Mesenteric fat pad (tissue), 1 donor: ENCODE measurements at places on chromosomes 2 and 18.

GRCh38 chr18:55307505-55307904 lies 280.5 kb downstream of the TCF4 start:
- no peak for DNase-seq

- DNase-seq: no peak
Observed at GRCh38 chr2:230234845-230235244, 9.3 kb downstream of the SP140 start.

- DNase-seq: no peak
Observed at GRCh38 chr2:48089644-48090043, 183.3 kb upstream of the FBXO11 start.

- DNase-seq: no peak
Observed at GRCh38 chr2:111068435-111069058, 52.2 kb upstream of the BCL2L11 start.

DNA sequence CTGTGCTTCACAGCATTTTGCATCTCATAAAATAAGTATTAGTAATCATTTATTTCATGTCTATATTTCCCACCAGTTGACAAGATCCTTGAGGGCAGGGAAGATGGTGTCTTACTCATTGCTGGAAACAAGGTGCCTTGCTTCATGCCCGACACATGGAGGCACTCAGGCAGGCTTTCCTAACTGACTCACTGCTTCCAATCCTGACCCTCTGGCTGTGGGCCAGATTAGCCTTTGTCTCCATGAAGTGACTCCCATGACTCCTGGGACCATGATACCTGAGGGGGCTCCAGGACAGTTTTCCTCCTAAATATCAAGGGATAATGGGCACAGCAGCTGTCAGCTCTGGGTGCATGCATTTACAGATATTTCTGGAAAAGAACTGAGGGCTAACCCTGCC lies 275.1 kb downstream of the AGPS start:
- DNase-seq: no peak

- DNase-seq: no peak
Observed at GRCh38 chr2:21486445-21486844, 362.7 kb downstream of the TDRD15 start.

GRCh38 chr2:180542511-180542910 lies 437.9 kb upstream of the UBE2E3 start:
- no peak for DNase-seq

DNA sequence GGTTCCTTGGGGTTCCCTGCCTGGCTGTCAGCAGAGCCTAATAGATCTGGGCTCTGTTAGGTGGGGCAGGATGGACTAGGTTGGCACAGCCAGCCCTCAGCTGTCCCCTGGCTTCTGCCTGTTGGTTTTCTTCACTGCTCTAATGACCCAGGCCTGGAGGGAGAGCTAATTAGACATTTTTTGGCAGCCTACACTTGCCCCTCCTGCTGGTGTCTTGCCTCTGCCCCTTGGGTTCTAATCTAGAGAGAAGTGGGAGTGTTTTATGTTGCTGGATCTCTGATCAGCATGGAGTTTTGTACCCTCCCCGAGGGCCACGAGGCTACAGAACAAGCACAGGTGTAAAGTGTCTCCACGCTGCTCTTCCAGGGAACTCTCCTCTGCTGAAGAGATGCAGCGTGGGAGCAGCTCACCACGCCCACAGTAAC lies 199.4 kb upstream of the RASGRP3 start:
- no peak for DNase-seq

- DNase-seq: no peak
Observed at GRCh38 chr2:42713920-42714319, 50.0 kb downstream of the OXER1 start.

DNA sequence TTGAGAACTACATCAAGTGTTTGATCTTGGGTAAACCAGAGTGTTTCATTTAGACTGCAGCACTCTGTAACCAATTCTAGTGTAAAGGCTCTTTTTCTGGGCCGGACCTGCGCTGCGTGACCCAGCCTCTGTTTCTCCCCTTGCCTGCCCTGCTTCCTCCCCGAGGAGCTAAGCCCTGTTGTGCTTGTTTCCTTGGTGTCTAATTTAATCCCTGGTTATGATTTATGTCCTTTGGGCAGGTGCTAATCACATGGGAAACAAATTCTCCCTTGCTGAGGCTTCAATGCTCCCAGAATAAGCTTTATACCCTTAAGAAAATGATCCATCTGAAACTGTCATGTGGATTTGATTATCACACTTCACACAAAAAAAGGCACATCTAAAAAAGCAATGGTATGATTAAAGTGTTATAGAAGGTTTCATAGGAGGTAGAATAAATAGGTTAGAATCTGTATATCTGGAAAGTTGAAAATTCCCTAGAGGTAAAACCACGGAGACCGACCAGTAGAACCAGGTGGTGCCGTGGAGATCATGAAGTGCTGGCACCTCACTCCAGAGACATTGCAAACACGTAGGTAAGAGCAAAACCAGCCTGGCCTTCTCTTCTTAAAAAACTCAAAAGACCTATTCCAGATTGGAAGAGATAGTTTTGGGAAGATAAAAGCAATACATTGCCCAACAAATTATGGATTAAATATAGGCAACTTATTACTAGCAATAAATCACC lies 31.0 kb upstream of the SLC9A2 start:
- no peak for DNase-seq

DNA sequence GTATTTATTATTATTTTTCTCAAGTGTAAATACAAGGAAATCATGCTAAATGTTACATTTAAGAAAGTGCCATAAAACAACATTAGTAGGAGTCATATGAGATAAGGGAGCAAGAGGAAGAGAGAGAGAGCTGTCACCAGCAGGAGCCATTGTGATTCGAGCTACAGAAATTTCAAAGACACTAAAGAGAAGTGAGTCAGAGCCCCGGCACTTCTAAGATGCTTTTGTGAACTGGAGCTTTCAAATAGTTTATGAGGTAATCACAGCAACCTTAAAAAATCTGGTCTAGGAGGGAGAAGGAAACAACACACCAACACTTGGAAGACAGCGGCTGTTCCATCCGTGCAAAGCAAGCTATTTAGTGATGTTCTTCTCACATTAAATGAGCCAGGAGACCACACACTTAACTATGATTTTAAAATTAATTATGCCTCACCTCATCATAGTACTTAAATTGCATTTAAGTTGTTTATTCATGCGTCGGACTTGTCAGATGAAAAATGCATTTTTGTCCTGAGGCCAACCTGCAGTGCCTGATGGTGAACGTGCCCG lies 382.7 kb upstream of the SALL3 start:
- no peak for DNase-seq

DNA sequence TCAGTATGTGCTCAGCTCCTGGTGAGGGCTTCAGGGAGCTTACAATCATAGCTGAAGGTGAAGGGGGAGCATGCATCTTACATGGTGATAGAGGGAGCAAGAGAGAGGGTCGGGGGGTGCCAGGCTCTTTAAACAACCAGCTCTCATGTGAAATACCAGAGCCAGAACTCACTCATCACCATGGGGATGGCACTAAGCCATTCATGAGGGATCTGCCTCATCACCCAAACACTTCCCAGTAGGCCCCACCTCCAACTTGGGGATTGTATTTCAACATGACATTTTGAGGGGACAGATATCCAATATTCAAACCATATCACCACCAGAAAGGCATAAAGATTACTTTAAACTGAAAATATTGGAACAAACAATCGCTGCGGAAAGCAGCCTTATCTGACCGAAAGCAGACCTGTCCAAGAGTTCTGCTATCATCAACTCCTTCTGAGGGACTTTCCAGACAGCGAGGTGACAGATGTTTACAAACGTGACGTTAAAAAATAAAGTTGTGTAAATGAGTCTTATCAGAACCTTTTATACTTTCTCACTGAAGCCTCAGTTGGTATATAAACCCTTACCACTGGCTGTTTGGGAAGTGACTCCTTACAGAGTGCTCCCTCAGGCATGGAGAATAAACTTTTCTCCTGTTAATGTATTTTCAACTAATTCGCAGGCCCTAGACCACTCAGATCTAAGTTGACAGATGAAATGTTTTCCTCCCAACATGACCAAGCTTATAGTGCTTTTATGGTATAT lies 35.5 kb upstream of the PTH2R start:
- DNase-seq: no peak
